ENCODE measurements at places on chromosomes 7 and 10.

DNA sequence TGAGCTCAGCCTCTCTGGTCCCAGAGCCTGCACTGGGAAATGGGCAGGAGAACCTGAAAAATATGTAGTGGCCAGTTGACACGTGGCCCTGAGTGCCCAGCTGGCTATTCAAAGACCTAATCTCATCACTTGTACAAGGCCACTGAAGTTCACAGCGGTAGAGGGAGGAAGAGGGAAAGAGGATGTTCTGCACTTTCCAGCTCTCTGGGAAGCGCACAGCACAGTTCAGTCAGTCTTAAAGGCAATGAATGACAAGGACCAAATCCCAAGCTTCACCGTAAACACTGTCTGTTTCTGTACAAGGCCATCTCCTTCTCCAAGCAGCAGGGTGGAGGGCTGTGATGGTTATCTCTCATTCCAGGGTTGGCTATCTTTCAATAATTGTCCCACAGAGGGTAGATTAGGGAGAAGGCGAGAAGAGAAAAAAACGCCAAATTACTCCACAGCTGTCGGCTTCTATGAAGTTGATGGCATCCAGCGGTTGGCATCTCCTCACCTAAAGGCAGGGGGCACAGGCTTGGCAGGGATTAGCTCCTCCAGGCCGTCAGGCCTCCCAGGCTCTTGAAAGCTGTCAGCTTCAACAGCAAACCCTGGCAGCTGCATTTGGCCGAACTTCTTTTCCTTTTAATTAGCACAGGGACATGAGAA, 10.6 kb downstream of the SFMBT2 start:
- DNase-seq = no peak

DNA sequence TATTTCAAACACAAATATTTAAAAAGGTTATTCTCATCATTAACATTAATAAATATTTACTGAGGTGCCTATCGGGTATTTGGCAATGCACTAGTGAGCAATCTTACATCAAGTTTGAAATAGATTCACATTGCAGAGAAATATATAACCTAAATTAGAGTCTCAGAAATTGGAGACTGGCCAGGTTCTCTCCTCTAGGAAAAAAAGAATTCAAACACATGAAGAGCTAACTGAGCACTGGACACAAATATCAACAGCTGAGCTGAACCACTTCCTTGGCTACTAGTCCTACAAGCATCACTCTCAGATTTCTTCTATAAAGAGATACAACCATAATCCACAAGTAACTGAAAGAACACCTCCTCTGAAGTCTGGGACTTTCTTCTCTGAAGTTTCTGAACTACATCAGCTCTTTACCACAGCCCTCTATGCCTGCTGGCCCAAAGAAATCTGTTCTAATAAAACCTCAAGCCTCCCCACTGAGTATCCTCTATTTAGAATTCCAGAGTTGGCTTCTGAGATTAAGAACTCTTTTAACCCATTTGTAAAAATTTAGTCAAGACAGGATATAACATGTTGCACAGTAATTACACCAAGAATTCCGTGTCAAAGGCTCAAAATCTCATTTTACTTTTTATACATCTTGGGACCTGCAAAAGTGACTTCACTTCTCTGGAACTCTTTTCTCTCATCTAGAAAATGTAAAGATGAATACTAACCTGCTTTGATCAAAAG, 45.2 kb downstream of the MTERF1 start:
- no peak for DNase-seq

DNA sequence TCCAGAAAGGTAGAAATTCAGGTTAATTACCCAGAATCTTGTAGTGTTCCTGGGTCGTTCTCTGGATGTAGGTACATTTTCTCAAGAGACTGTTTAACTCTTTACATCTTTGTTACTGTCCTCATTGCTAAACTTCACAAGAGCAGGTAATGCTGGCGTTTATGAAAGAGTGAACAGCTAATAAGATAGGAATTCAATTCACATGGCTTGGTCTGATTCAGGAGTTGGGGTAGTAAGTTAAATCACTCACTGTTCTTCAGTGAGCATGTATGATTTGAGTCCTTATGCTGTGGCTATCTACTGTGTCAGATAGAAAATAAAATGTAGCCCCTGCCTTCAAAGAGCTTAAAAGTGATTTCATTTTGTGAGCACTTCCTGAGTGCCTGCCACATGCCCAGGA, 480.0 kb downstream of the LRMDA start:
- DNase-seq = no peak

DNA sequence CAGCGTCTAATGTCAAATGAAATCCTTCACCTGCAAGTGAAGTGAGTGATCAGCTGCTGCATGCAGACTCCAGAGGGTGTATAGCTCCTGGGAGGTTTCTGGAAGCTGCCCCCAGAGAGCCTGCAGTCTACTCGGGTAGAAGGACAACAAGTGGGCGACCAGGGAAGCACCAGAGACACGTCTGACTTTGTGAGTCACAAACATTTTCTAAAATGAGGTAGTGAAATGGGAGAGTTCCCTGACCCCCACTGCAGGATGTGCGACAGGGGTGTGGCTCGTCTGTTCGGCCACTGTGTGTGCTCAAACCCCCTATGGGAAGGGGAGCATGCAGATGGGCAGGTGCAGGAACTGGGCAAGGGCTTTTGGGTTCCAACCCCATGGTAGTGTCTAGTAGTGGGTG, 177.1 kb upstream of the PRKCQ start:
- DNase-seq = no peak

DNA sequence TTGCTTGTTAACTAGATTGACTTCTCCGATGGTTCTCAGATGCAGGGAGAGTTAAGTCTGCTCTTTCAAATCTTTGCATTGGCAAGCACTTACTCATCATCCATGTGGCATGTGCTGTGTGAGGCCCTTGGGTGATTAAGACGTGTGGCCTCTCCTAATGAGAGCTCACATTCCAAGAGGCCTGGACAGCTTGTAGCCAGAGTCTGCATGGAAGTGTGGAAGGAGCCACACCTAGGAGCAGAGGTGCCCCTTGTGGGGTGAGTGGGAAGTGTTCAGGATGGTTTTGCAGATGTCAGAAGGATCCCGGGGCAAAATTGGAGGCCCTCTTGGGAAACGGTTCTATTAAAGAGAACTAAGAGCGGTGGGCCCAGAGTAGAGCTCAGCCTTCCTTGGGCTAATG, 225.9 kb downstream of the PAXIP1 start:
- DNase-seq = no peak

DNA sequence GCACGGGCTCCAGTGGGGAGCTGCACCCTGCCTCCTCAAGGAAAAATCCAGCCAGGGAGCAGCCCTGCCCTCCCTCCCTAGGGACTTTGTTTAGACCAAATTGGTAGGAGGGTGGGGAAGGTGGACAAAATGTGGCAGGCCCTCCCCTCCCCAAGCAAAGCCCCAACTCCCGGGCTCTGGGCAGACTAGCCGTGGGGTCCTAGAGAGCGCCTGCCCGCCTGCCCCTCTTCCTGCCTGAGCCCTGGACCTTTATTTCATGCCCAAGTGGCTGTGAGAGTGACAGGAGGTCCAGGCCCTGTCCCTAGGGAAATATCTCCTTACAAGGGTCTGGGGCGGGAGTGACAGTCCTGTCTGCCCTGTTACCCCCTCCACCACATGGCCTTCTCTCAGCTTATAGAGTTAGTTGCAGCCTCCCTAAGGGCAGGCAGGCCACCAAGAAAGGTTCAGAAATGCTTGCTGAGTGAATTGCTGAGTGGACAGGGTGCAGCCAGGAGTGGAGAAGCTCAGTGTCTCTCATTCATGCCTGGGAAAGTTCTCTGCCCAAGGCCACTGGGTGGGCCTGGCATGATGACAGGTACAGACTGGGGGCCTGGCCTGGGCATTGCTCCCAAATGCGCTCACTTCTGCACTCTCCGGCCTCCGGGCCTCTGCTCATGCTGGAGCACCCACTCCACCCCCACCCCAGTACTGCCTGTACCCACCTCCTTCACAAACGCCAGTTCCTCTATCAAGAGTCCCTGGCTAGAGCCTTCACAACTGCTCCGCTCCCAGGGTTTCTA, 25.2 kb downstream of the DNAJB12 start:
- DNase-seq = no peak

GRCh38 chr7:28510026-28510369, 97.7 kb downstream of the CREB5 start:
- no peak for DNase-seq

GRCh38 chr10:75018251-75018650, 93.2 kb upstream of the SAMD8 start:
- no peak for DNase-seq
